Prostate gland (tissue), 2 donors: ENCODE measurements at places on chromosomes 13 and 19.

- DNase-seq = no peak
Observed at GRCh38 chr19:406135-406781, 2.7 kb downstream of the C2CD4C start.

DNA sequence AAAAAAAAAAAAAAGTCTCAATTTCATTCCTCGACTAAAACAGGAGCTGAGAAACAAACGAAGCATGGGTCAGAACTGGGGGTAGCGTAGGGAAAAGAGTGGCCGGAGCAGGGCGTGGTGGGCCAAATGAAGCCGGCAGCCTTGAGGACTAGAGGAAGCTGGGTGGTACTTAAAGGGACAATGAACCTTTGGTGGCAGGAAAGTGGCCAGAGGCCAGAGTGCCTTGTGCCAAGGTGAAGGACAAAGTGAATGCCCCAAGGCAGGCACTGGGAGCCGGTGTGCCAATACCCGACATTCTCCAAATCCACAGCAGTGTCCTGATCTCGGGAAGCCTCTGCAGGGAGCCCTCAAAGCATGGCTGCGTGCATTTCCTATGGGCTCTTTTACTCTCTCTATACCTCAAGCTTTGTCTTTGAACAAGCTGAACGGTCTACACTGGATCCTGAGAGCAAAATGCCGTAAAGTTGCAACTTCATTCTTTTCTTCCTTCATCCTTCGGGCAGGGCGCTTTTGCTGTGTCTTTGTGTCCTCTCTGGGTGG lies 195.0 kb upstream of the KL start:
- no peak for DNase-seq

DNA sequence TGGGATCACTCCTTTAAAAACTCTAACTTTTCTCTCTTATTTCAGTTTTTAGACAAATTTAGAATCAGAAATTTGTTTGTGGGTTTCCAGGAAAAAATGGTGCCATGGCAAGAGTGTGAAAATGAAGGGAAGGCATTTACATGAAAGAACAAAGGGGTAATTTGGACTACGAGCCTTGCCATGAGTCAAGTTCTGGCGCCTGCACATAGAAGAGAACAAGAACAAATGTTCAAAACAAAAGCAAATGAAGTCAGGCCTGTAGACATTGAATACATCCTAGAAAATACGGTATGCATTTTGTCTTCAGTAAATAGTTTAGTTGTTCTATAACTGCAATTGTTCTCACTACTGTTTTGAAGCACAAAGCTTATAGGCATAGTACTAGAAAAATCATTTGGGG lies 1390.5 kb downstream of the EFNB2 start:
- no peak for DNase-seq

- DNase-seq = no peak
Observed at GRCh38 chr13:70792121-70792520, 683.9 kb upstream of the KLHL1 start.

- DNase-seq = no peak
Observed at GRCh38 chr19:6694147-6694815, 24.3 kb upstream of the TNFSF14 start.
